ENCODE measurements at places on chromosomes 5 and 9.

DNA sequence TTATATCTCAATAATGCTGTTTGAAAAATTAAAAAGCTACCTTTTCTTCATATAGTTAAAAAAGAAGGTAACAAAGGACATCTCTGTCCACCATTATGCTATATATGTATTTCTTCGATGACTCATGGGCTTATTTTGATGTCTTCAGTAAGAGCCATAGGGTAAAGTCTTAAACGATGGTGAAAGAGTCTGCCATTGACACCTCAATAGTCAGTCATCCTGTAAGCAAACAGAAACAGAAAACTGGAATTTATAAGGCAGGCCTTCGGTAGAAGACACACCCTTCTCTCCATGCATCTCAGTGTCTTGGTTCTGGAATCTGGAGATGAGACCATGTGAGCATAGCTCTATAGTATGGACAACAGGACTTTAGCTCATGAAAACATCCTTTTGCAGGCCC lies 87.0 kb upstream of the ZNF462 start:
- DNase-seq = no peak

GRCh38 chr5:88602584-88602983 lies 280.4 kb downstream of the MEF2C start:
- DNase-seq = peak; percentile 9

DNA sequence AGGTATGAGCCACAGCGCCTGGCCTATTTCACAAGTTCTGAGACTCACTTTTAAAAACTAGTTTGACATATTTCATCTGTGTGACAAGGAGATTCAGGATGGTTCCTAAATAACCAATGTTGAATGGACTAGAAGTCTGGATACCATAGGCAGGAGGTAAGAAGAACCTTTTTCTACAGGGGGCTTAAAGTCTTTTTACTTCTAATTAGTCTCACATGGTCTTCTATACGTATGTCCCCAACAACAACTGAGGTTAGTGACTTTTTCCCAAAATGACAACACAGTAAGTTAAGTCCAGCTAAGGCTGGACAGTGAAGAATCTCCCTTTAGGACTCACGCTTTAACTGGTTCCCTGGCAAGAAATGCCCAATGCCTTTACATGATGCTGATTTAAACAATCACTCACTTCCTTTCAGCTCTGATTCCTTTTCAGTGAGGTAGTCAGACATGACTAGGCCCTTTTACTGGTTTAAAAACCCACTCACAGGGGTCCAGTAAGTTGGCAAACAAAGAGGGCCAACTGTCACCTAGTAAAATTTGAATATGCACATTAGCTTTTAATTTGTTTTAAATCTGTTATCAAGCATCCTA lies 12.1 kb upstream of the HAUS6 start:
- no peak for DNase-seq

DNA sequence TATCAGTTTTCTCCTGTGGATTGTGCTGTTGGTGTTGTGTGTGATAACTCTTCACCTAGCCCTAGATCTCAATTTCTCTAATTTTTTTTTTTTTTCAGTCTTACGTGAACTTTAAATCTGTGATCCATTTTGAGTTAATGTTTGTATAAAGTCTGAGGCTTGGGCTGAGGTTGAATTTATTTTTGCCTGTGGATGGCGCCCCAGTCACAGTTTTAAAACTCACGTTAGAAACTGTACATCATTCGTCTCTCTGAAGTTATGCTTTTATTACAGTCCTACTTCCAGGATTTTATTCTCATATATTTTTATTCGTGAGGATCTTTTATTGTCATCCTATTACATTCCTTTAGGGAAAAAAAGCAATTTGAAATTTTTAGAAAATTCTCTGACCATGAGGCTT lies 103.1 kb downstream of the EHMT1 start:
- DNase-seq = no peak

GRCh38 chr5:179274321-179275315 lies 70.6 kb downstream of the ADAMTS2 start:
- DNase-seq = no peak

GRCh38 chr5:65418661-65419060 lies 63.1 kb downstream of the ADAMTS6 start:
- DNase-seq = no peak

- DNase-seq = no peak
These were observed 10.9 kb downstream of the SH3GL2 start for GRCh38 chr9:17589771-17590170.

- no peak for DNase-seq
These were observed 2.5 kb downstream of the RAPGEF1 start for GRCh38 chr9:131737426-131737825.

DNA sequence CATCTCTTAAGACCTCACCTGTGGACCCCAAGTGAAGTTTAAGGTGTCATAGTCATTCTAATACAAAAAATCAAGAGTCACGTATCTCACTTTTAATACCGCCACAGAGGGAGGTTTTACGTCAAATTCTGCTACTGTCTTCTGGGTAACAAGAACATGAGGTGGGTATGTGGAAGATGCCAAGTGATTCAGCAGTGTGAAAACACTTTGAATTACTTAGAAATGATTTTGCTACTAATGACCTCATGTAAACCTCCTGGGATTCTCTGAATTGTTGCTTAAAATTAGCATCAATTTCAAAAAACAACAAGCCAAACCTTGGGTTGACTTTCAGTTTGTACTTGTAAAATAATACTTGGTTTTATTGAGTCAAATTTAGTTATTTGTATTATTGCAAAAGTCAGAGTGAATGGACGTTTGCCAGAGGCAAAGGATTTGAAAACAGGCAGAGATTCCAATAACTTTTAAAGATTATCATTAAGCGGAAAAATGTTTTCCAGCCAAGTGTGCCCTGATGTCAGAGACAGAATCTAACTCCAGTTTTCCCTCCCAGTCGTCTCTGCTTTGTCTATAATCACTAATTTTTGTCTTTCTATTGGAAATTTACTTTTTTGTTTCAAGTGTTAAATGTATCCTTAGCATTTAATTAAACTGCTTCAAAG lies 8.8 kb downstream of the DMRT2 start:
- DNase-seq = no peak

DNA sequence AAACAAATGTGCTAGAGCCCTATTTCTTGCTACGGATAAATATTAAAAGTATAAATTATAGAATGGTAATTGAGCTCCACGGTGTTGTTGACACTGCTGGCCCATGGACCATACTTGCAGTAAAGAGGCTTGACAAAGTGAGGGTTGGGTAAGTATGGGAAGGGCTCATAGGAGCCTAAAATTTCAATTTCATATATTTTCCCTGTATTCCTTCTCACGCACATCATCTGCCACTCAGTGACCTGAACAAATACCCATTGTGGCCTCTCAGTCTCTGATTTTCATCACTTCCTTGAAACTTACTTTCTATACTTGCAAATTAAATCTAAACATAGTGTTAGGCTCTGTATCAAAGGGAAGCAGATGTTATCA lies 116.5 kb downstream of the PIK3R1 start:
- no peak for DNase-seq

GRCh38 chr5:72108202-72109061 lies 1.2 kb downstream of the MAP1B start:
- DNase-seq = no peak

DNA sequence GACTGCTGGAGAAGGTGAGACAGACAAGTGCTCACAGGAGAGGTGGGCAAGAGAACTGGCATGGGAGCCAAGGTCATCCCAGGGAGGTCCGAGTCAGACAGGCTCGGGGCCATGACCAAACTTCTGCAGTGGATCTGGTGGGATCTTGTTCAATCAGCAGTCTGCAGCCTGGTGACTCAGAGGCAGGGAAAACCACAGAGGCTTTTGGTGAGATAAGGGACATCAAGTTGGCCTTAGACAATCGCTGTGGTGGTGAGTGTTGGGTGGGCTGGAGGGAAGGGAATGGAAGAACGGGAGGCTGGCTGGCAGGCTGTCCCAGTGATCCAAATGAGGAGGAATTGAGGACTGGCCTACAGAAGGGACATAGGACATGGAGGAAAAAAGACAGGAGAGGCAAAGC lies 123.8 kb downstream of the TMEM174 start:
- DNase-seq = no peak

DNA sequence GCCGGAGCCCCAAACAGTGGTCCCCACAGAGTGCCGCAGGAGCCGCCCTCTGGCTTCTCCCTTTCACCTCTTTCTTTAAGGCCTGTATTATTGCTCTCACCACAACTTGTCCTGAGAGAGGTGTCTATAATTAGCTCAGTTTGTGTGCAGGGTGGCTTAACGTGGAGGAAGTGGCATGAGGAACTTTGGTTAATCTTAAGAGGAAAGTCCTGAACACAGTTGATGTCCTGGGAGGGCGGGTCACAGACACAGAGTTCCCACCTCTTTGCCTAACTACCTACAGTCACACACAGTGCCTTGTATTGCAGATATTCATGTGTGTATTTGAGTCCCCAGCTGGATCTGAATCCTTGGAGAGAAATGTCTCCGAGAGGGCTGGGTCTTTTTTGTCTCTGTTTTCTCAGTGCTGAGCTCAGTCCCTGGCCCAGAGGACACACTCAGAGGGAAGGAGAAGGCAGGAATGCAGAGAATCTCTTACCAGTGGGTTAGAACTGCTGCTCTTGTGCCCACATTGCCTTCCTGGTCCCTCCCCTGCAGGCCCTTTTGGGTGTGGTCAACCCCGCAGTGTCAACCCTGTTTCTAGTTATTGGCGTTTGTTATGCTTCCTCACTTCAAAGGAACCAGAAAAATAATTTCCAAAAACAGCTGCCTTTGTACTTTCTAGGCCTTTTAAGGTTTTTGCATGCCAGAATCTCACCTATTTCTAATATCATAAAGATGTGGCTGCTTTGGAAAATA lies 392.5 kb downstream of the KDM4C start:
- DNase-seq = no peak

DNA sequence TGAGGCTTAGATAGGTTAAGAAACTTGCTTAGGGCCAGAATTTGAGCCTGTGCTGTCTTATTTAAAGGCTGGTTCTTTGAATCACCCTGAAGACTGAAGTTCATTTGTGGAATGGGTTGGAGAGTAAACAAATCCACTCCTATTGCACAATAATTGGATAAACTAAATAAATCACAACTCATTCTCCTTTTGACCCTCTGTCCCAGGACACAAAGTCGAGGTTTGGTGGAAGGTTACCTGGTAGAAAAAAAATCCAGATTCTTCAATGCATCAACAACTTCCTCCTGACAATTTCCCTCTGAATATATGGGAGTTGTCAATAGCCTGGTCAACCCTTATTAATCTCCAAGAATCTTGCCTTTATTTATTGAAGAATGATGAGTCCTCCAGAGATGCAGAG lies 28.9 kb downstream of the TBC1D2 start:
- DNase-seq = no peak

DNA sequence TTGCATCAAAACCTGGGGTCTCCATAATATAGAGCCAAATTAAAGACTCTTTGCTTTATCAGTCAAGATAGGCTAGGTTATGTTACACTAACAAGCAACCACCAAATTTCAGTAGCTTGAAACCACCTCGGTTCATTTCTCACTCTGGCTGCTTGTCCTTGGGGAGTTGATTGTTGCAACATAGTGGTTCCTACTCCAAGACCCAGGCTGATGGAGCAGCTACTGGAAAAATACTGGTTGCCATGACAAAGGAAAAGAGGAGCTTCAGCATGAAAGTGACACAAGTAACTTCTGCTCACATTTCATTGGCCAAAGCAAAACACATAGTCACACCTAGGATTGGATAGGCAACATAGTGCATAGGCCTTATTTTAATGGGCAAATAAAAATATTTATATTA lies 18.5 kb upstream of the RCL1 start:
- DNase-seq = no peak

DNA sequence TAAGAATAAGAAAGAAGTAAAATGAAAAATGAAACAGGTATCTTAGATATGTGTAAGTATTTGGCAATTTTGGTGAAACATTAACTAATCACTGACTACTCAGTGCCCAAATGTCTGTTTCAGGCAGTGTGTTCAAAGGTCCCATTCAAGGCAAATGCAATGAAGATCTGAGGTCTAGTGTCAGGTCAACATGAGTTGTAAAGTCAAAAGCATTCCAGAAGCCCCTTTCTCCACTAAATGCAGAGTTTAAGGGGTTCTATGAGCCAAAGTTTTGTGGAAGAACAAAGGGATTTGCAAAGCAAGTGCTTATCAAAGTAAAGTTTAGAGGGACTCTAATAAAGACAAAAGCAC lies 71.0 kb upstream of the GPBP1 start:
- no peak for DNase-seq

DNA sequence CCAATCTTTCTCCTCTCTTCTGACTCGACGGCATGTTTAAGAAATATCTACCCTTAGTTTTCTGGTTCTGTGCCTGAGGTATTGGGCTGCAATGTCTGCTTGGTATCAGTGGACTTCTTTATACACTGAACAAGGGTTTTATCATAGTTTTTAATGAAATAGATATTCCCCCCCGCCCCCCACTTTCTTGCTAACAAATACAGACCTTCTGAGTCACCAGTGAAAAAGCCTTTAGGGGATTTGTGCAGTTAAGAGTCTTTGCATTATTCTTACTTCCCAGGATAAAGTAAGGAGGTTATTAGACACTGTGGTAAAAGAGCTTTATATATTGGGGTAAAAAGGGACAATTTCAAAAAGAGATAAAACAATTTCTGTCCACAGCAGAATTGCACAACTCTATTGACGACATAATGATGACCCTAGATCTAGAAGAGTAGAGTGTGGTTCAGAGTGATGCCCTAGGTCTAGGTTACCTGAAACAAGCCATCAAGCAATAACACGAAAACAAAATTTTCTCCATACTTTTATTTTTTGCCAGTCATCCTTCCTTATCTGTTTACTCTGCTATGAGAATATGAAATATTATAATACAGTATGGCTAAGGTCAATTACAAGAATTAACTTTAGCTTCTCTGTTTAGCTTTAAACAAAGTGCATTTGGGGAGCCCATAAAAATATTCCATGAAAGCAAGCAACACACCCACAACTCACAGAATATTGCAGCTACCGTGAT lies 110.7 kb downstream of the PLK2 start:
- DNase-seq = no peak

- DNase-seq = no peak
These were observed 23.4 kb downstream of the EHMT1 start for GRCh38 chr9:137642118-137642601.

DNA sequence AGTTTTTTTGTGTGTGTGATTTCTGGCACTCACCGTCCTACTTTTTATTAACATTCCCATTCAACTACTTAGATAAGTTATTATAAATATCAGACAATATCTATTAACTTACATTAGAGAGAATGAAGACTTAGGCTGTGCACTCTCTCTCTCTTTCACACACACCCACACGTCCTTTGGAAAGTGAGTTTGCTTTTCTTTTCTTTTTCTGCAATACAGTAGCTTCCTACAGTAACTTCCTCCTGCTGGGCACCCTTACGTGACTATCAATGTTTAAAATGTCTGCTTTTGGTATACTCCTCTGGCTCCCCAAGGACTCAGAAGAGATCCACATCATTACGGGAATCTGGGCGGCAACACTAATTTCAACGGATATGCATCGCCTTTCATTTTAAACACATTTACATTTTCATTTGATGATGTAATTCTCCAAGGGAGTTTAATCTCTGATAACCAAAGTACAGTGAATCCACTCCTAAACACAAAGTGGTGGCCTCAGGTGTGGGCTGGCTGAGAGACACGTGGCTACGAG lies 179.5 kb downstream of the MAPKAP1 start:
- no peak for DNase-seq

Data from stimulated activated CD8-positive, alpha-beta memory T cell treated with anti-CD3 and anti-CD28 coated beads, Interleukin-2, amount 100 ng/mL, for 48 hours (primary cell).